ENCODE measurements at places on chromosomes 6 and 20.
A peak's percentile ranks its signal among the peaks of the same experiment; 100 is the strongest.

DNA sequence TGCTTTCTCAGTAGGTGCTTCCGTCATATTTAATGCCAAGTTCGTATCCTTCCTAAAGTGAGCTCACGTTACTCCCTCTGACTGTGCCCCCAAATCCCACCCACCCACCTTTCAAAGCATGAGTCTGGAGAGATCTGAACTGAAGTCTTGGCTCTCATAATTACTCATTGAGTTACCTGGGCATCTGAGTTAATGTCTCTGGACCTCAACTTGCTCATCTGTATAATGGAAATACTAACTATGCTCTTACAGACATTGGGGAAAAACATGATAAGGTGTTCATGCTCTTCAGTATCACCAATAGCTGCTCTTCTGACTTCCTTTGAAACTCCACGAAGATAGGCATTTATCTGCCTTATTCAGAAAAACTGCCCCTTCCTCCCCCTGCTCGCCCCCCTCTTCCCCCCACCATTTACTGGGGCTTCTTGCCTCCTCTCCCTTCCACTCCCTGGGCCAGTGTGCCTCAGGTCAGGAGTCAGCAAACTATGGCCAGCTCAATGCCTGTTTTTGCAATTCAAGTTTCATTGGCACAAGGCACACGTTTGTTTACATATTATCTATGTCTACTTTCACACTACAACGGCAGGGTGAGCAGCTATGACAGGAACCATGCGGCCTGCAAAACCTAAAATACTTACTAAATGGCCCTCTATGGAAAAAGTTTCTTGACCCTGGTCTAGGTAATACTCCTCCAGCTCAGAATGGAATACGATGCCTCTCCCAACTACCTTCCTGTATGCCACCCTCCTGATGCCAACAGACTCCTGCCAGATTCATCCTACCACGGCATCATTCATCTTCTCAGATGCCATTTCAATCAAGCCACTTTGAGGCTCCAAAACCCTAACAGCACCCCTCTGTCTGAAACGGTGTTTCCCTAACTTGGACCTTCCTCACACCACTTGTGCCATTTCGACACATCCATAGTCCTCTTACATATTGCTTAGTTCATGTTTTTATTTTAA is 138.7 kb downstream of the ZMYND8 start:
- no peak for DNase-seq

GRCh38 chr6:21745543-21746337 is 152.2 kb downstream of the SOX4 start:
- DNase-seq = no peak

- DNase-seq = no peak
Observed at GRCh38 chr20:10065154-10065833, 30.5 kb downstream of the ANKEF1 start.

DNA sequence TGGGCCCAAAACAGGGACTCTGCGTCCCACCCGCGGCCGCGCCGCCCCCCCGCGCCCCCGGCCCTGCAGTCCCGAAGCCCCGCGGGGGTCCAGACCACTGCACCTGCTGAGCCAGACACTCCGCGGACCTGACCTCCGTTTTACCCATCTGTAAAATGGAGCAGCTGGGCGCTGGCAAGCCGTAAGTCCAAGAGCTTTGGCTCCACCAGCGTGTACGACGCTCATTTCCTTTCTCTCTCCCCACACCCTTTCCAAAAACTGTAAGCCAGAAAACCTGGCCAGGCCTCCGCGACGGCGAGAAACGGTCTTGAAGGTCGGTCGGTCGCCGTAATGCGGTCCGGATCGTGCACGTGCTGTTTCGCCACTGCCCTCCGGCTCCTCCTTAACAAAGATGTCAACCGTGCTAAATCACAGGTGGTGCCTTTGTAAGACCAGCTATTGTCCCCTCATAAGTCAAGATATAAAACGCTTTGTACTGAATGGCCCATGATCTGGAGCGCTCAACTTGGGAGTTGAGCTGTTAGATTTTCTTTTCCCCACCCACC is 7.8 kb upstream of the NR2E1 start:
- DNase-seq = no peak

- DNase-seq = no peak
Observed at GRCh38 chr6:21560249-21560648, 33.3 kb upstream of the SOX4 start.

DNA sequence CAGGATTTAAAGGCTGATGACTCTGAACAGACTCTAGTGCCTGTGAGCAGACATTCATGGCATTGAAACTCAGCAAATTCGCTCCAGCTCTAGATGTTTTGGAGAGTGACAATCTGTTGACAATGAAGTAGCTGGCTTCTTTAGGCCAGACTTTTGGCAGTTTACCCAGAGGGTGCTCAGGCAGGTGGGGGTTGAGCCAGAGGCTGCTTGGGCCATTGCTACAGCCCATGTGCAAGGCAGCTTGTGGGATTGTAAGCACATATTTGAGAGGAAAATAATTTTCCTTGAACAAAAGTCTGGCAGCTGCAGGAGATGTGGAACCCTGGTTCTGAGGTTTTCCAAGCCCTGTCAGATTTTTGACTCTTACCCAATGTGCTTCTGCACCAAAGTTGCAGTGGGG is 311.6 kb downstream of the CDC5L start:
- DNase-seq = peak; percentile 67

- DNase-seq = peak; percentile 73
Observed at GRCh38 chr6:17393892-17394631, 667 bp downstream of the CAP2 start.

DNA sequence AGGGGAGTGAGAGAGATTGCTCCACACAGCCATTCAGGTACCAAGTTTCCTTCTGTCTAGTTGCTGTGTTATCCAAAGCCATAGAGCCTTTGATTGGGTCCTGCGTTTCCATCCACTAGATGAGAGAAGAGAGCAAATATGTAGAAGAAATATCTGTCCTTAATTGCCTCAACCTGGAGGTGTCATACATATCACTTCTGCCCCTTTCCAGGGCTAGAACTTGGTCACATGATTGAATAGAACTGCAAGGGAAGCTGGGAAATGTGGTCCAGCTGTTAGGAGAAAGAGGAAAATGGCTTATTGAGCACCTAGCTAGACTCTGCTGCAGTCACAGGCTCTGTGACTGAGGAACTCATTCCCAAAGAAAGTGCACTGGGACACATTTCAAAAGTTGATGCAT is 115.6 kb upstream of the JAG1 start:
- no peak for DNase-seq

DNA sequence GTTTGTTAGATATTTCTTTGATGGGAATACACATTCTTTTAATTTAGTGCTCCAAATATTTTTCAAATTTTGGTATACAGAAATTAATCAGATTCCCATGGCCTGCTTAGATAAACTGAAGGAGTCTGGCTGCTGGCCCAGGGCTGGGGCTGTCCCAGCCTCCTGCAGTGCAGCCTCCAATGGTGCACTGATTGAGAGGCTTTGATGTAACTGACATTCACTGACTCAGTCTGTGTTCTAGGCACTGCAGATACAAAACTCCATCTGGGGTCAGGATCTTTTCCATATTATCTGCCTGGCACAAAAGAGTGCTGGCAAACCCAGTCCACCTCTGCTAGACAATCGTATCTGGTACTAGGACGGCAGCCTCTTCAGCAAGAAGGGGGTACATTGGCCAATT is 64.8 kb downstream of the GRIK2 start:
- no peak for DNase-seq

DNA sequence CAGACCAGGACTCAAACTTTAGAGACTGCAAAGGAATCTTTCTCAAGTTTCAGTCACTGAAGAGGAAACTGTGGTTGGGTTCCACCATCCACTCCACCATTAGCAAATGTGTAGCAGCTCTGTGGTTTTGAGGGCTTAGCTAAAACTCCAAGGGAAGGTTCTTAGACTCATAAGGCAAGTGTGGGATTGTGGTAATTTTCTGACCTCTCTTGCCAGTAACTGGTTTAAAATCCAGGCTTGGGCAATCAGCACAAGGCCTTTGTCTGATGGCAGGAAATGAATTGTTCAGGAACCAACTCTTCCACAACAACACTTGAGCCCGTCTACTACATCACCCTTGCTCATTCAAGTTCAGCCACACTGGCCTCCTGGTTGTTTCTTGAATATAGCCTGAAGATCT is 68.6 kb upstream of the FBXL4 start:
- DNase-seq = peak; percentile 55

DNA sequence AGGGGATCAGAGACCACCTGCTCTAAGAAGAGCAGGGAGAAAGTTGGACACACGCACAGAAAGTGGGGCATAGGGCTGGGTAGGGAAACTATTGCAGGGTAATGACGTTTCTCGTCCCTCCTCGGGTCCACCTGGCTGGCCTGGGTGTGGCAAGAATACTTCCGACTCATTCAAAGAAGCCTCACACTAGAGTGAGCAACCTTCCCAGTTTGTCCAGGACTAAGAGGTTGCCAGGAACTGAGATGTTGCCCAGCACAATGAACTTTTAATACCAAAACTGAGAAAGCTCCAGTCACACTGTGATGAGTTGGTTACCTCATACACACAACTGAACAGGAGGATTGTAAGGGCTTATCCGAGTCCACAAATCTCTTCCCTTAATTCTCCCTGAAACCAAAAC is 74.5 kb upstream of the ADGRF1 start:
- no peak for DNase-seq

GRCh38 chr20:44930517-44931168 is 20.8 kb downstream of the PABPC1L start:
- DNase-seq = no peak

DNA sequence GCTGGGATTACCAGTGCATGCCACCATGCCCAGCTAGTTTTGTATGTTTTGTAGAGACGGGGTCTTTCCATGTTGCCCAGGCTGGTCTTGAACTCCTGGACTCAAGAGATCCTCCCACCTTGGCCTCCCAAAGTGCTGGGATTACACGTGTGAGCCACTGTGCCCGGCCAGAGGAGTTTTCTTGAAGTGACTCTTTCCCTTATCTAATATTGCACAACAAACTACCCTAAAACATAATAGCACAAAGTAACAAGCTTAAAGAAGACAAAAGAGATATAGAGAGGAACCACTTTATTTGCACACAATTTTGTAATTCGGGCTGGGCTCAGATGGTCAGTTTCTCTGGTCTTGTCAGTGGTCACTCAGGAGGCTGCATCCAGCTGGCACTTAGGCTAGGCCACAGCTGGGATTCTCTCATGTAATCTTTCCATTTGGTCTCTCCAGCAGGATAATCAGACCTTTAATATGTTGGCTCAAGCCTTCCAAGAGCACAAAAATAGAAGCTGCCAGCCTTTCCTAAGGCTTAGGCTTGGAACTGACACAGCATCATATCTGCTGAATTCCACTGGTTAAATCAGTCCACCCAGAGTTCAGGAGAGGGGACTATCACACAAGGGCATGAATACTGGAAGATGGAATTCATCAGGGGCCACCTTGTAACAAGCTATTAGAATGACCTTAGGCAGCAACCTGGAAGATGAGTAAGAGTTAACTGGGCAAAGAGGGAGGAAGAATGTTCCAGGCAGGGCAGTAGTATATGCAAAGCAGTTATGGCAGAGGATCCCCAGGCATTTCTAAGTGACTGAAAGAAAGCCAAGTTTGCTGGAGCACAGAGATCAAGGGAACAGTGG is 56.7 kb upstream of the PNRC1 start:
- DNase-seq = no peak

- DNase-seq = no peak
Observed at GRCh38 chr6:32816746-32817204, at the start of gene HLA-DOB. Gene HLA-DOB, minus strand, starts transcription at chr6:32817002. Its CDS starts 51 bp downstream, at chr6:32816951.

DNA sequence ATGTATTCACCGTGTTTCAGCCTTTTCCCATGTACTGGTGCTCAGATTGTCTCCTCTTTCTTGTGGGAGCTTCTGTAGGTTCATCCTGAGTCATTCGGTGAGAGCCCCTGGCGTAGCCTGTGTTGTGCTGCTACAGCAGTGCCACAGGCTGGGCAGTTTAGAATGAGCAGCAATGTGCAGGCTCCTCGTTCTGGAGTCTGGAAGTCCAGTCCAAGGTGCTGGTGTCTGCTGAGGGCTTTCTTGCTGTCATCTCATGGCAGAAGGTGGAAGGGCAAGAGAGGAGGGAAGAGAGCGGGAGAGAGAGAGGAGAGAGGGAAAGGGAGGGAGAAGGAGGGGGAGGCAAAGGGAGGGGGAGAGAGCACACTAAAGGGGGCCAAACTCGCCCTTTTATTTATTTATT is 15.1 kb downstream of the OSBPL2 start:
- DNase-seq = no peak

GRCh38 chr6:168828800-168829199 is 387.8 kb downstream of the SMOC2 start:
- no peak for DNase-seq

DNA sequence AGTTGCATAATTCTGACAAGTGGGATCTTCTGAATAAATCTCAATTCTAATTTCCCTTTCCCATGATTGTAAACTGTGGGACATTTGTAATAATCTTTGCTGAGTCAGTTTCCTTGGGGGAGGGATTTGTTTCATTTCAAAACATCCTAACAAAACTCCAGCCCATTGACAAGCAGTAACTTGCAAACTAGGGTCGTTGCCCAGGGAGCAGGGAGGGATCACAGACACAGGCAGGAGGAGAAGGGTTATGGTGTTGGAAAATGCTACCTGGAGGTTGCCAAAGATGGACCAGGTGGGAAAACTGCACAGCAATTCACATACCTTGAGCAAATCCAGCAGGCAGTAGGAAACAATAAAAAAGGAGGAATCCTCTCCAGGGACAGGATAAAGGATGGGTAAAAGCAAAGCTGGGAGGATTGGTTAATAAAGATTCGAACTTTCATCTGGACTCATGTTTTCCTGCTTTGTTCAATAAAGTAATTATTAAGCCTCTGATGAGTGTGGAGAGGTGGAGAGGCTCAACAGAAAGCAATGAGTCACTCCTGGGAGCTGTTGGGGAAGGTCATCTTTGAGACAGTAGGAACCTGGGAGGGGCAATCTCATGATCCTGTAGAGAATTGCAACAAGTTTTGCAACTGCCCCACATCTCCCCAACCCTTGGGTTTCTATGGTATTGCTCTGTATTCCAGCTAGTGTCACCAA is 87.3 kb upstream of the AKIRIN2 start:
- DNase-seq = peak; percentile 77

DNA sequence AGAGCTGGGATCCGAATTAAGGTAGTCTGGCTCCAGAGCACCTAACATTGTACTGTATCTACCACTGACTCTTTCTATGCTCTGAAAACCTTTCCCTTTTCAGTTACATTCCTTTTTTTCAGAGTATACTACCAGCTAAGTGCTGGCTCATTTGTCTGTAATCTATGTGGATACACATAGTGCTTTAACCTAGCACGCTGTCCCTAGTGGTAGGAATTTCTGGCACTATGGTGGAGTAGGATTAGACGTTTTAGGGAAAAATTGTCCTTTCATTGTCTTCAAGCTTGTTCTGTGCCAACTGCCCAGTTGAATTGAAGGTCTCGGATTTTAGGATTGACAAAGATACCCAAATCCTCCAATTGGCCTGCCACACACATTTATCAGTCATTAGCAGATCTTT is 259.1 kb upstream of the FERMT1 start:
- DNase-seq = no peak
